ENCODE measurements at places on chromosomes 3 and 15.

DNA sequence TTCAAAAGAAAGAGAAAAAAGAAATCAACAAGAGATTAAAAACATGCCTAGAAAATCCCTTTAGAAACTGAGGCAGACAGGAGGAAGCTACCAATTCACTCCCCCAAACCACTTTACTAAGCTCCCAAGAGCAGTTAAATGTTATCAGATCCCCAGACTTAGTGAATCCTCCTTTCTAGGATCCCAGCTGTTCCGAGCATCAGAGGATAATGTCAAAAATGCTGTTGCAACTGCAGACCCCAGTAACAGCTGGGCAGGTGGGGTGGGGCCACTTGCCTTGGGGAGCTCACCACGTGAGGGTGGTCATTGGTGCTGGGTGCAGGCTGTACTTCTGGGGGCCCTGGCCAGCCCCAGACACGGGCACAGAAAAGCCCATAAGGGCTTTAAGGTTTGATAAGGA lies 9.1 kb downstream of the POMGNT2 start:
- no peak for DNase-seq

GRCh38 chr15:88490036-88490435 lies 22.5 kb downstream of the MRPS11 start:
- DNase-seq = no peak

GRCh38 chr3:150149651-150150051 lies 179.0 kb upstream of the PFN2 start:
- DNase-seq = no peak

DNA sequence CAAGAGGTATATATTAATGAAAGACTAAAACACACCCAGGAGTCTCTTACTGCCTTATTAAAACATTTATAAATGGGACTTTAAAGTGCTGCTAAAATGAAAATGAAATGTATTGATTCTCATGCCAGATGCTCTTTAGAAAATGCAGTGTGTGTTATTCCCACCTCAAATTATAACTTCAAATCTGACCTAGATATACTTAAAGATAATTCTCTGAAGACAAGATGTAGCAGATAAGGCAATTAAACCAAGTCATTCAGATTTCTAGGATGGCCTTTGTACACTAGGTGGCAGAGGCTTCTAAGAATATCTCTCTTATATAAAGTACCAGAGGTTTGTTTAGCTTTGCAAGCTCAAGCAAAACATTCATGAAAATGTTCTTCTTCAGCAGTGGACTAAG lies 26.9 kb upstream of the GOLGA8B start:
- no peak for DNase-seq

GRCh38 chr3:115580566-115580965 lies 42.7 kb upstream of the GAP43 start:
- no peak for DNase-seq

- DNase-seq = no peak
Observed at GRCh38 chr15:40563426-40563825, 1.4 kb downstream of the CCDC32 start.

- no peak for DNase-seq
Observed at GRCh38 chr15:49273734-49274318, 103.8 kb downstream of the GALK2 start.

DNA sequence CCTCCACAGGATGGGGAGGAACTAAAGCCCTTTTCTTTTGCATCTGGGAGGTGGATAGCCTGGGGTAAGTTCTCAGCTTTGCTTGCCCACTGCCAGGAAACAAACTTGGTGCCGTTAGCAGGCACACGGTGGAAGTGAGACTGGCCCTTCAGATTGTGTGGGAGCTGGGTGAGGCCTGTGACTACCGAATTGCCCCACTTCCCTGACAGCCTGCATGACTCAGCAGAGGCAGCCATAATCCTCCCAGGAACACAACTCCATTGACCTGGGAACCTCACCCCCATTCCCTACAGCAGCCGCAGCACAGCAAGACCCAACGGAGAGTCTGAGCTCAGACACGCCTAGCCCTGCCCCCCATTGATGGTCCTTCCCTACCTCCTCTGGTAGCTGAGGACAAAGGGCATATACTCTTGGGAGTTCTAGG lies 282.6 kb downstream of the KLF13 start:
- no peak for DNase-seq

- no peak for DNase-seq
Observed at GRCh38 chr3:27978440-27978839, 256.3 kb upstream of the EOMES start.

GRCh38 chr3:127448161-127448561 lies 142.4 kb downstream of the TPRA1 start:
- DNase-seq = no peak

DNA sequence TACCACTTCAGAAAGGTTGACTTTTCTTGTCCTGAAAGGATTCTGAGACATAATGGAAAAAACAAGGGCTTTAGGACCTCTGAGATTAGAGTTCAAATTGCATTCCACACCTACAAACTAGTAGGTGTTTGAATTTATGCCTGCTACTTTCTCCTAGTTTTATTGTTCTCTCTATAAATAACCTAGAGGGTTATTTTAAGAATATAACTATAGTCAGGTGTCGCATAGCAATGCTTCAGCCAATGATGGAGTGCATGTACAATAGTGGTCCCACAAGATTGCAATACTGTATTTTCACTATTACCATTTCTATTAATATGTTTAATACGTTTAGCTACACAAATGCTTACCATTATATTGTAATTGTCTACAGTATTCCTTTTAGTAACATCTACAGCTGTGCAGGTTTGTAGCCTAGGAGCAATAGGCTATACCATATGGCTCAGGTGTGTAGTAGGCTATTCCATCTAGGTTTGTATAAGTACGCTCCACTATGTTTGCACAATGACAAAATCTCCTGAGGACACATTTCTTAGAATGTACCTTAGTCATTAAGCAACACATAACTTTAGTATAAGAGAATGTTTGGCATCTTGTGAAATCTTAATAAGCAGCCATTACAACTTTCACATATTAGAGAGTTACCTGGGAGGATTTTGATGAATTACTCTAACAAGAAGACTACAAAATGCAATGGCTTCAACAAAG lies 1352.5 kb downstream of the ZPLD1 start:
- DNase-seq = no peak

DNA sequence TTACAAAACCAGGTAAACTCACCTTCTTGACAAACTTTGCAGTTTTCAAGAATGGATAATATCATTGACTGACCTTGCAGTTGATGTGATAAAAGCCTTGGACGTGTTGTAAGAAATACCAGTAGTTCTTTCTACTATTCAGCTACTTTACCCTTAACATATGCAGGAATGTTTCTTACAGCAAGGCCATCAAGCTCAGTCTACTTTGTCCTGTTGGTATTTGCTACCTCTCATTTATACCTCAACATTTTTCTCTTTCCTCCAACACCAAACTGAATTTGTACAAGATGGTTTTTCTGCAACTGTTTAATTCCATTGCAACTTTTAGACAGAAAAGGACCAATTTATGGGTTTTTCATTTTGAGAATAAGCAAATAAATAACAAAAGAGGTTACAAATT lies 147.4 kb upstream of the BCHE start:
- DNase-seq = no peak

GRCh38 chr3:121624147-121624899 lies 31.1 kb downstream of the FBXO40 start:
- DNase-seq = no peak

DNA sequence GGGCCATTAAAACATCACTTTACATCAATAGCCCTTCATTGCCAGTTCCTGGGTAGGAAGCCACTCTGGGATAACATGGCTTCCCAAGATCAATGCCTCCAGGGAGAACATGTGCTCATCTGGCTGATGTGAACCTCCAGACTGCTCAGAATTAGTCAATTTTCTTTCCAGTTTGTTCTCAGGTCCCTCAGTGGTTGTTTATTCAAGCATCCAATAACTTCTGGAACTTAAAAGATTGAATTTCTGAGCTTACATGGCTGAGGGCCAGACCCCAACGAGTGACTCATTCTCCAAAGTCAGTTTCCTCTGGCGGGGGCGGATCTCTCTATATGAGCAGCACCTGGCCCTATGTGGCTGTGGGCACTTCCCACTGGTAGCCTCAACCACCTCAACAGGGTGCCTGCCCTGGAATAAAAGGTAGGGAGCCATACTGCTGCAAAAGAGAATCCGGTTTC lies 34.0 kb downstream of the LYZL4 start:
- DNase-seq = no peak

DNA sequence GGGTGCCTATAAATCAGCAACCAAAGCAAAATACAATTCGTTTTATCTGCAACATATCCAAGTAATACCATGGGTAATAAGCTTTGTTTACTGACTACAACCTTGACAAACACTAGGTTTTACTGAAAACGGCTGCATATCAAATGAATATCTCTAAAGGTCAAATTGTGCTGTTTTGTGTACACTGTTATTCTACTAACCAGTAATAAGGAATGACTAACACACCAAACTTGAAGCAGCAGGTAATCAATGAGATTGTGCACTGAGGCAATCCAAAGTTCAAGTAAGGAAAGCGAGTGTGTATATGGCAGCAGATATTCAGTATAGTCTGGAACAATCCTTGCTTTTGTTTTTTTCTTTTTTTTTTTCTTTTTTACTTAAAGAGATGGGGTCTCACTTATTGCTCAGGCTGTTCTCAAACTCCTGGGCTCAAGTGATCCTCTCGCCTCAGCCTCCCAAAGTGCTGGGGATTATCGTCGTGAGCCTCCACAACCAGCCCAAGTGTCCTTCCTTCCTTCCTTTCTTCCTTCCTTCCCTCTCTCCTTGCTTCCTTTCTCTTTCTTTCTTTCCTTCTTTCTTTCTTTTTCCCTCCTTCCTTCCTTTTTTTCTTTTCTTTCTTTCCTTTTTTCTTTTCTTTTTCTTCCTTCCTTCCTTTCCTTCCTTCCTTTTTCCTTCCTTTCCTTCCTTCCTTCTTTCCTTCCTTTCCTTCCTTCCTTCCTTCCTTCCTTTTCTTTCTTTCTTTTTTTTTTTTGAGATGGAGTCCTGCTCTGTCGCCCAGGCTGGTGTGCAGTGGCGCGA lies 34.9 kb downstream of the AP3S2 start:
- DNase-seq = no peak

- no peak for DNase-seq
Observed at GRCh38 chr3:175980486-175981090, 1121.5 kb downstream of the NAALADL2 start.

- no peak for DNase-seq
Observed at GRCh38 chr15:63025460-63025859, 17.1 kb upstream of the TPM1 start.

DNA sequence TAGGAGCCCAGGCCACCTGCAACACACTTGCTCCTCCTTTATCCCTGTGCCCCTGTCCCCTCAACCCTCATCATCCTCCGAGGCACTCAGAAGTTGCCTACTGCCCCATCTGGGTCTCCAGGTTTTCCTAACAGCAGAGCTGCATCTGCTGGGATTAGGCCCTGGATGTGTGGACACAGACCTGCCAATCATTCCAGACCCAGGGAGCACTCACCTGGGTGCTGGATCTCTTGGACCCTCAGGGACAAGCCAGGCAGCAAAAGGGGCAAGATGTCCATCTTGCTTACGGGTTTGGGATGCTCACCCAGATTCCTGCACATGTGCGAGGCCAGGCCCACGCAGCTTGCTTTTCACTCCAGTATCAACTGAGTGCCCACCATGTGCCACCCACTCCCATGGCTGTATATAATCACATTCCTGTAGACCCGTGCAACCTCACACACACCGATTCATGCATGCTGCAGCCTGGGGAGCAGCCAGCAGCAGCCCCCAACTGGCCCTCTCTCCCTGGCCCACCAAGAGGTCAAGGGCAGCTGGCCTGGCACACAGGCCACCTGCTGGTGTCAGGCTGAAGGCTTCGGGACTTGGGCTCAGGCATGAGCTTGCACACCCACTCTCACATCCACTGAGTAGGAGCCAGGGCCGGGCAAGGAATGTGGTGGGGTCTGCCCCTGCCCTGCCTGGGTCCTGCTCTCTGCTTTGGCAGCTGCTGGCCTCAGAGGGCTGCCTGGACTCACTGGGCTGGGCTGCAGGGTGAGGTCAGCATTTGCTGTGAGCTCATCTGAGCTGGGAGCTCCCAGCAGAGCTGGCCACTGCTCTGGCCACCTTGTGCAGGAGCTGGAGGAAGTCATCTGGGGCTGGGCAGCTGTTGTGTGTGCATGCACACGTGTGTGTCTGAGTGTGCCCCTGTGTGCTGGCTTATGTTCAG lies 14.9 kb downstream of the PRKCD start:
- no peak for DNase-seq

GRCh38 chr15:27977696-27978095 lies 121.4 kb downstream of the OCA2 start:
- DNase-seq = no peak

DNA sequence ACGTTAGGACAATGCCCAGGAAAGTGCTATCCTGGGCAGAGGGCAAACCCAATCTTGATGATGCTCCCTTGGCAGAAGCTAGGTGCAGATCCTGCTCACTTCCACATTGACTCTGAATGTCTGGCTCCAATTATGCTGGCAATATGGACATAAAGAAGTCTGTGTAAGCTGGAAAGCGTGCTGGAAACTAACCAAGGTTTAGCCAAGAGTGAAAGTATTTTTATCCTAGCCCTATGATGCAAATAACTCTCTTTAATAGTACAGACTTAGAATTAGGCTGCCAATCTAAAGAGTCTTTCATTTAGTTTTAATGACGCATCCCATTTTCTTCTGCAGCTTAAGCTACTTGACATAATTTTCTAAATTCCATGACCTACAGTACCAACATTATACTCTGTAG lies 571.8 kb downstream of the TUSC7 start:
- no peak for DNase-seq

DNA sequence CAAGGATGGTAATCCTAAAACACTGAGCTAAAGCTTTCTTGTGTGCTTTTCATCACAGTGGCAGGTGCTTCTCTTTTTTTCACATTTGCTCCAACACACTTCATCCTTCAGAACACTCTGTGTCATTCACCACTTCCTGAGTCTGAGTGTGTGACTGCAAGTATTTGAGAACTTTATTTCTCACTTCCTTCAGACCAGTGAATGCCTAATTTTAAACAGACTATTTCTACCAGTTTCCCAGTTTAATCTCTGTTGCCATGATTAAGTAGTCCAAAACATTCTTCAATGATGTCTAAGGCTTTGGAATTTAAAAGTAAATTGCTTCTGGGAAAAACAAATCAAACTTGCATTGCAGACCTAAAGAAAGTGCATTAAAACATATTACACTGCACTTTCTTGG lies 541.2 kb downstream of the RBMS3 start:
- DNase-seq = no peak

- DNase-seq = no peak
Observed at GRCh38 chr15:78977591-78978347, 32.9 kb upstream of the CTSH start.

GRCh38 chr3:52435246-52436101 lies 9.4 kb downstream of the SEMA3G start:
- DNase-seq = no peak

- DNase-seq = no peak
Observed at GRCh38 chr3:70138606-70139005, 139.1 kb downstream of the SAMMSON start.

GRCh38 chr15:85753791-85754452 lies 40.8 kb downstream of the KLHL25 start:
- DNase-seq = no peak

DNA sequence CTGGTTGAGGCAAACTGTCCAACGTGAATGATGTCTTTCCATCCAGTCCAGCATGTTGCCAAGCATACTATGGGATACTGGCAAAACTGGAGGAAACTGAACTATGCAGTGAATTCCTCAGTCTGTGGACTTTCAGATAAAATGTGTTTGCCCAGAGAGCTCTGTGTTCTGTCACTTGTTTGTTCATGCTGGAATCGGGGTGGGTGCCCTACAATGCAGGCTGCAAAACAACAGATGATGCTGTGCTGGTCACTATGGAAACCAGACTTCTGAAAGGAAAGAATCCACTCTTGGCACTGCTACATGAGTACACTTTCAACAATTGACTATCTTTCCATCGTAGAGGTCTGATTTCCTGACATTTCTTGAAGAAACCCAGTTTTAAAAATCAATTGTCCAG lies 272.5 kb upstream of the ARHGEF26 start:
- no peak for DNase-seq

- DNase-seq = no peak
Observed at GRCh38 chr3:159640225-159640624, 348.4 kb upstream of the IL12A start.
